T-helper 2 cell treated with Interferon-gamma antibody and Interleukin-4, amounts not matched to agents 5 μg/mL and 100 μg/mL, for 36 hours (primary cell): ENCODE measurements at places on chromosomes 12 and 14.

- no peak for DNase-seq
Observed at GRCh38 chr12:56267443-56268071, 815 bp downstream of the COQ10A start.

DNA sequence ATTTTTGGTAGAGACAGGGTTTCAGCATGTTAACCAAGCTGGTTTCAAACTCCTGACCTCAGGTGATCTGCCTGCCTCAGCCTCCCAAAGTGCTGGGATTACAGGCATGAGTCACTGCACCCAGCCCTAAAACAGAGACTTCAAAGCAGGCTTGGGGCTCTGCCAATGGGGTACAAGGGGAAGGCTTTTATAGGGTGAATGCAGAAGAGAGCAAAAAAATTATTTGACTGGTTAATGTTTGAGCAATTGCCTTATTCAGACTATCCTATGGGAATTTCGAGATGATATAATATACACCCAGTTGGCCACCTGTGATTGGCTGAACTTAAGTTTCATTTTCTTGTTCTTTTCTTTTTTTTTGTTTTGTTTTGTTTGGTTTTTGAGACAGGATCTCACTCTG, 31.5 kb upstream of the ACTN1 start:
- DNase-seq, result no peak

GRCh38 chr14:91264151-91265150, 19.9 kb upstream of the GPR68 start:
- DNase-seq, result no peak

DNA sequence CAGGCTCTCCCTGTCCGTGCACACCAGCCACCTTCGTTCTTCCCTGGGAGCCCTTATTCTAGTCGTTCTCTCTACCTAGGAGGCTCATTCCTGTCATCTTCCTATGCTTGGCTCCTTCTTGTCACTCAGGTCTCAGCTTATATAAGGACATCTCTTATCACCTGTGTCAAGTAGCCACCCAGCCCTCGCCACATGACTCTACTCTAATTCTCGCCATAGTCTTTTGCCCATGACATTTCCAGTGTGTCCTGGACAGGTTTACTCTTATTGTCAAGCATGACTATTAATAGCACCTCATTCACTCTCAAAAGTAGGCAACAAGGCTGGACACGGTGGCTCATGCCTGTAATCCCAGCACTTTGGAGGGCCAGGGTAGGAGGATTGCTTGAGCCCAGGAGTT, 175.7 kb upstream of the NUDT4 start:
- DNase-seq, result no peak

GRCh38 chr14:77104393-77104792, 6.3 kb downstream of the CIPC start:
- no peak for DNase-seq

- no peak for DNase-seq
Observed at GRCh38 chr12:13961971-13962370, 19.4 kb downstream of the GRIN2B start.

DNA sequence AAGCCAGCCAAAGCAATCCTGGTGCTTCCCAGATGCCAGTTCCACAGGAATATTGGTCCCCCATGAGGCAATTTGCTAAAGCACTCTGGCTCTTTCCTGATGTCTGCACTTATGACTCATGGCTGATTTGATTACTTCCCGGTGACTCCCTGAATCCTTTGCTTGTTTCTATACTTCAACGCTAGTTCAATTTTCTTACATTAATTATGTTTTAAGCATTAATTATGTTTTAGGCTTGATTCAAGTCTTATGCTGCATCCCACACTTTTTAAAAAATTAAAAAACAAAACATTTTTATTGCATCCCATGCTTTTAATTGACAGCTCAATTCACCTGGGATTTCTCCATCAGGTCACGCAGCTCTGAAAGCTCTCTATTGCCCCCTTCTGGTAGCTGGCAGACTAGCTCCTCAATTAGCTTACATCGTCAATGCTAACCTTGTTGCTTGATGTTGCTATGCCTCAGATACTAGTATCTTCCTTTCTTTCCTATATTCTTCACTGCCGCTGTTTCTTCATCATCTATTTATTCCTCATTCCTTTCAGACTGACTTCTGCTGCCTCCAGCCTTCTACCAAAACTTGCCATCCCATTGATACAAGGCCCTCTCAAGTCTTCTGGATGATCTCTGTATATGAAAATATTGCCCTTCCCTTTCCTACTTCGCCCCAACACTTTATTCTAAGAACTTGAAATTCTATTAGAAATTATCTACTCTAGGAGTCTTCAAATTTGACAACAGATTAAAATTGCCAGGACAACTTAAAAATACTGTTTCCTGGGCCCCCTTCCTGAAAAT, 32.0 kb downstream of the TSHR start:
- DNase-seq, result peak; percentile 38

GRCh38 chr14:39555749-39556148, 123.5 kb upstream of the FBXO33 start:
- DNase-seq, result no peak

DNA sequence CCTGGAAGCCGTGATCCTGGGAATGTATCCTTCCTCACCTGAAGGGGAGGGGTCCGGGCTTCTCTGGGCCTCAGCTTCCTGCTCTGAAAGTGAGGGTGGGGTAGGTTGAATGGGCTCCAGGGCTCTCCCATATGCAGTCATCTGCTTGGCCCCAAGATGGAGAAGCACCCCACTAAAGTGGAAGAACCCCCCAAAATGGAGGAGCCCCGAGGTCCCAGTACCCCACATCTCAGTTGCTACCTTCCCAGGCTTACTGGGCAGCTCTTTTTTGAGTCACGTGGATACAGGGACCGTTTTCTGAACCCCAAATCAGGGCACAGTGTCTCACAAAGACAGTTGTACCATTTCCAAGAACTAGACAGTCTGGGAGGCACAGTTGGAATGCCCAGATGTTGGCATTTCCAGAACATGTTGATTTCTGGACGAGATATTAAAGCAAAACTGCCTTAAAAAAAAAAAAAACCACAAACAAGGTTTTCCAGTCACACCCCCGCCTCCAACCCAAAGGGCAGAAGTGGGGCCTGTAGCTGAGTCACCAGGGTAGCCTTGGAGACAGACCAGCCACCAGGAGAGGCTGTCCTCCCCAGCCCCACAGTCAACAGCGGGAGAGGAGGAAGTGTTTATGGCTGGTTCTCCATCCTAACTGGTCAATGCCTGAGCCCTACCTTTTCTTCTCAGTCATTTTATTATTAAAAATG, 12.1 kb downstream of the VASH1 start:
- DNase-seq, result peak; percentile 29

GRCh38 chr14:21096978-21097635, 1.3 kb downstream of the ZNF219 start:
- DNase-seq, result no peak

DNA sequence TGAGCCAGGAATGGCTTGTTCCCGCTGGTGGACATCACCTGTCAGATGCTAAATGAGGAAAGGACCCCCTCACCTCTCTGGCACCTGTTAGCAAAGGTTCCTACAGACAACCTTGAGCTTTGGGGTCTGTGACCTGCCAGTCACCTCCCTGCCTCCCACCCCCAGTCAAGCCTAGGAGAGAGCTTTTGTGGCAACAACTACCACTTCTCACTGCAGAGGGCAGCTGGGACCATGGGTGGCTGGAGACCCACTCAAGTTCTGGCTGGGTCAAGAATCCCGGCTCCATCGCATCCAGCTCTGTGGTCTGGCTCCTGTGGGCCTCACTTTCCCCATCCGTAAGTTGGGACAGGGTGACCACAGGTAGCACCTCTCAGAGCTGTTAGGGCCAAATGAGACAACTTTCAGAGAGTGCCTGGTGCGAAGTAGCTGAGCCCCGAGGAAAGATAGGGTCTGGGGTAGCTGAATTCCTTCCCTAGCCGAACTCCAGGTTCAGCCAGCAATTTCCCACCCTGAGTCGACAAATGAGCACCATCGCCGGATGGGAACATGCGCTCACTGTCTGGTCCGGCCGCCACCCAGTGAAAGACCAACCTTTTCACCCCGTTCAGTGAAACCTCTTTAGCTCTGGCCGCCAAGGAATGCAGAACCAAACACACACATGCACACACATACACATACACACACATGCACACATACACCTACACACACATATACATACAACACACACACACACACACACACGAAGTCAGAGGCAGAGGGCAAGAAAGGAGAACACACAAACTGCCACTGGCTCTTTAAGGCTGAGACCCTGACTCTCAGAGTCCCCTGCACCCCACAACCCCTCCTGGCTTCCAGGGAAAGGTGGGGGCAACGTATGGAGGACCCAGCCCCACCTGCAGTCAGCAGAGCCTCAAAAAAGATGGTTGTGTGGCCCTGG, 1.9 kb downstream of the TMEM119 start:
- DNase-seq, result no peak

GRCh38 chr14:52827426-52827825, 36.0 kb upstream of the GNPNAT1 start:
- DNase-seq, result no peak

GRCh38 chr12:66051361-66051760, 79.2 kb downstream of the LLPH start:
- no peak for DNase-seq

- no peak for DNase-seq
Observed at GRCh38 chr12:132367071-132367851, 37.9 kb upstream of the GALNT9 start.

DNA sequence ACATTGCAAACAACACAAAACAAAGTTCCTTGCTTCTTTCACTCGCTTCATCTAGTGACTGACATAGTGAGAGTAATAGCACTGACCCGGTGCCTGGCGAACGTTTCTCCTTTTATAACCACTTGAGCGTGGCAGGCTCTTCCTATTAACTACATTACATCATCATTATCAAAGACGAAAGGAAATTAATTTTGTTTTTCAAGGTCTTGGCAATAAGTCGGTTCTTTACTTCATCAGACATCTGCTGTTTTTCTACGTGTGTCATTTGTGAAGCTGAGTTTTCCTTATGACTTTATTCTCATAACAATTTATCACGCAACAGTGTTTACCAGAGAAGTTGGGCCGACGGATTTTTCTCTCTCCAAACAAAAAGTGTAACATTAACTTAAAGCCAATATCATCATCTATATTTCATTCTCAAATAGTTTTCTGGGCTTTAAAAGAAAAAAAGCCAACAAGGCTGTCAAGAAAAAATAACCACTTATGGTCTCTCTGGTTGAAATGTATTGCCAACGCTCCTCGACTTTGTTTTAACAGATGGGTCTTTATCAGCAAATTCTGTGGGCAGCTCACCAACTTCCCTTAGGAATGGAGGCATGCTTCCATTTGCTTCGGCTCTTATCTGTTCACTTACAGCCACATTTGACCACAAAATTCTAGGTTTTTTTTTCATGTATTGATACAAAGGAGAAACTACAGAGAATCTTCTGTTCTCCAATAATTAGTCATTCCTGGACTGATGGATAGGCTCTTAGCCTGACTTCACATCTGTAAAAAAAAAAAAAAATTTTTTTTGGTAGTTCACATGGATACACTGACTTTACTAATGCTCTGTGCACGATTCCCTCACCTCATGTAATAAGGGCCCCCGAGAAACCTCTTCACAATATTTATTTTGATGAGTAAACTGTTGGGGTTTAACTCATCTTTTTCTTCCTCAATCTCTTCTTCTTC, 97.1 kb upstream of the CDKN3 start:
- DNase-seq, result no peak

DNA sequence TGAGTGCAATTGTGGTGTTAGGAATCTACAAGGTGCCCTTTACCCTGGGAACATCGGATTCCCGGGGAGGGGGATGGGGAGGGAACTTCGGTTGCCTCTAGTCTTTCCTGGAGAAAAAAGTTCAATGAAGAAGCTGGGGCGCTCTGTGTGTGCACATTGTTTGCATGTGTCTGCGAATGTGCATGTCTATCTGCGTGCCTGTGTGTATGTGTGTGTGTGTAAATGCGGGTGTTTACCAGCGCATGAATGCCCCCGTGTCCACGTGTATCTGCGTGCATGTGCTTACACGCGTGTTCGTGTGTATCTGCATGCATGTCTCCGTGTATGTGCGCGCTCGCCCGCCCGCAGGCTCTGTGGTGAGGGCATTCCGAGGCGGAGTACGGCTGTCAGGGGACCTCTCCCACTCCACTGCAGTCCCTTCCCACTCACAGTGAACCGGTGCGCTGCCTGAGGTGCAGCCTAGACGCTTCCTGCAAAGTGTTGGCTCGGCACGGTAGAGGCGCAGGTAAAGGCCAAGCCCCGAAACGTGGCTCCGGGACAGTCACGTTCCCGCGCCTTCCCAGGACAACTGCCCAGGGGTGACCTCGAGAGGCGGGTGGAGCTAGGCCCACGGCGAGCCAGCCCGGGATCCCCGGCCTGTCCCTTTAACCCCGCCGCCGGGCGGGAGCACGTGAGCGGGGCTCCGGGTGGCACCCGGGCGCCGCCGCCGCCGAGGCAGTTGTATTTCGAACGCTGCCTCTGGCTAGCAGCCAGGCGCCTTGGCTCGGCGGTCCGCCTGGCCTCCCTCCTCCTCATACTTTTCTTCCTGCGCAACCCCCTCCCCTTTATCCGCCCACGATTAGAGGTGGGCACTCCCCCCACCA, 539 bp upstream of the HMGA2 start:
- no peak for DNase-seq

- no peak for DNase-seq
Observed at GRCh38 chr12:114841557-114842251, 157.7 kb upstream of the TBX3 start.

GRCh38 chr14:75301666-75302325, 23.2 kb downstream of the FOS start:
- DNase-seq, result peak; percentile 36

- DNase-seq, result peak; percentile 6
Observed at GRCh38 chr12:102371165-102371564, 109.2 kb downstream of the IGF1 start.

DNA sequence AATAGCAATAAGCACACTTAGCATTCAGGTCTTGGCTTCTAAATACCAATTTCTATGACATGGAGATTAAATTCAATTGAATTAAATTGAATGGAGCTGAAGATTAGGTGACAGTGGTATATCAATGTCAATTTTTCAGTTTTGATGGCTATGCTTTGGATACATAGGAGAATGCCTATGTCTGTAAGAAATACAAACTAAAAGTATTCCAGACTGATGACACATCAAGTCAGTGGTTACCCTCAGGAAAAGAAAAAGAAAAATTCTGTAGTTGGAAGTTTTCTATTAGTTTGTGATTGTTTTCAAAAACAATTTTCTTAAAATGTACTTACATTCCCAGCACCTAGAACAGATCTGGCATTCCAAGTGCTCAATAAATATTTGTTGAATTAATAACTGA, 4.9 kb upstream of the DCAF4 start:
- DNase-seq, result no peak

DNA sequence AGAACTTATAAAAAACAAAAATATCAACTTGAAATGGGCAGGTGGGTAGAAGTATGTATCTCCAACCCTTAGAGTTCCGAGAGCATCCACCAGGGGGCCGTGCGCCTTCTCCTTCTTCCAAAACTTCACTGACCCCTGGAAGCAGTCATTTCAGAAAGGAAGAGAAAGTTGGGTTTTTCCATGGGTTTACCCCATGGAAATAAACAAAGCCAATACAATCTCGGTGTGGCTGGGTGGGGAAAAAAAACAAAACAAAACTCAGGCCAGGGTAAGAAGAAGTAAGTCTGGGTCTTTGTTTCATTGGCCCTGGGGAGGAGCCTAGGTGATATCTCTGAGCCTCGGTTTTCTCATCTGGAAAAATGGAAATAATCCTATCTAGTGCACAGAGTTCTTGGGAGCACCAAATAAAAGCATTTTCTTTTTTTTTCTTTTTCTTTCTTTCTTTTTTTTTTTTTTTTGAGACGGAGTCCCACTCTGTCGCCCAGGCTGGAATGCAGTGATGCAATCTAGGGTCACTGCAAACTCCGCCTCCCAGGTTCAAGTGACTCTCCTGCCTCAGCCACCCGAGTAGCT, 33.6 kb upstream of the HNF1A start:
- peak; percentile 56 for DNase-seq
